ENCODE measurements at places on chromosomes 11 and 22. TPM values are rescaled to one million over a fixed set of nuclear protein-coding genes. Genes with fewer than 3 reads are reported as not detected.

The FXYD2 gene
- not detected for total RNA-seq

The SCN4B gene
- total RNA-seq = not detected

The GDPD4 gene
- total RNA-seq = not detected

The VPREB3 gene
- total RNA-seq = not detected

The PDE2A gene
- total RNA-seq = 2.6 TPM

The F2 gene
- not detected for total RNA-seq

The CRYBB2 gene
- total RNA-seq = not detected

The TMEM86A gene
- total RNA-seq = 1.6 TPM

The C11orf65 gene
- total RNA-seq = 2.7 TPM

DNA sequence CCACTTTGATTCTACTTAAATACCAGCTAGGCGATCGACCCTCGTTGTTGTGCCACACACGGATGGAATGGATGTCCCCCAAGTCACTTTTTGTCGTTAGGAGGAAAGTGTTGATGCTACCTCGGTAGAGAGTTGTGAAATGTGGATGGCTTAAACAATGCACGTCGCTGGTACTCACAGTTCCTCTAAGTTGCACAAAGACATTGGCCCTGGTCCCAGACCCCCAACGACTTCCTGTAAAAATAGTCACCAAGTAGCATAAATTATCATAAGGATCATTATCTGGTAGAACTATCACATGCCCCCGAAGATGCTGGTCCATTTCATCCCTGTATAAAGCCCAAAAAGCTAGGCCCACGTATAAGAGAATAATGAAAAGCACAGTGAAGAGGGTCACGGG lies 3.8 kb downstream of the PKDREJ start:
- no peak overlapping the region for H3K4me3 ChIP-seq
- peaks cover 11% of the 10 kb centered on the region for H3K4me1 ChIP-seq
- no peak for DNase-seq
- no peaks in the 10 kb centered on the region for H3K36me3 ChIP-seq
- no peaks in the 10 kb centered on the region for H3K27me3 ChIP-seq
- no peak overlapping the region for H3K27ac ChIP-seq

- H3K27ac ChIP-seq = peak overlapping the region; percentile 55
- no peak overlapping the region for H3K4me3 ChIP-seq
- H3K36me3 ChIP-seq = no peaks in the 10 kb centered on the region
- H3K27me3 ChIP-seq = no peaks in the 10 kb centered on the region
- peak; percentile 49 for DNase-seq
Measured at GRCh38 chr11:100929377-100929776, 200.2 kb downstream of the PGR start.

- DNase-seq = peak; percentile 3
- H3K4me1 ChIP-seq = no peaks in the 10 kb centered on the region
- H3K4me3 ChIP-seq = no peak overlapping the region
- H3K27me3 ChIP-seq = no peaks in the 10 kb centered on the region
Measured at GRCh38 chr22:17119481-17120202, 1.5 kb downstream of the TMEM121B start.

- no peak overlapping the region for H3K4me3 ChIP-seq
- peaks cover 9% of the 10 kb centered on the region for H3K27me3 ChIP-seq
- H3K36me3 ChIP-seq = no peaks in the 10 kb centered on the region
- H3K4me1 ChIP-seq = peaks cover 11% of the 10 kb centered on the region
- no peak for DNase-seq
Measured at GRCh38 chr11:120185706-120186455, 25.0 kb upstream of the OAF start.

DNA sequence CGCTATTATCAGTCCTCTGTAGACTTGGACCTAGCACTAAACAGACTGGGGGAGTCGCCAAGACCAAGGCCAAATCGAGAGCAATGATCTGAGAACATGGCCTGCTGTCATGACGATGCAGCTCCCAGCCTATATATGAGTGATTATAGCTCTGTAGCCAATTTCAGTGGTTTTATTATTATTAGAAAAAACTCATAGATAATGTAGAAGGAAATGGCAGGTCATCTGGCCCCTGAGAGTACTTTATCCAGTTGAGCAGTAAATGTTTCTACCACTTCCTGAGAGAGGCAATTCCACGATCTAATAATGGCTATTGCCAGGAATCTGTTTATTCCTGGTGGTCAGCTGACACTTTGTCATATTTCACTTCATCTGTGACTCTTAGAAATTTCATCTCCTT lies 666.7 kb downstream of the OPCML start:
- no peak overlapping the region for H3K4me3 ChIP-seq
- no peak for DNase-seq
- no peak overlapping the region for H3K27ac ChIP-seq

- no peak for DNase-seq
- H3K36me3 ChIP-seq = no peaks in the 10 kb centered on the region
- H3K27me3 ChIP-seq = no peaks in the 10 kb centered on the region
- H3K4me1 ChIP-seq = peaks cover 10% of the 10 kb centered on the region
- H3K4me3 ChIP-seq = no peak overlapping the region
- H3K27ac ChIP-seq = no peak overlapping the region
Measured at GRCh38 chr22:38017272-38017920, 33.0 kb upstream of the SOX10 start.

- H3K4me1 ChIP-seq = no peaks in the 10 kb centered on the region
- no peak overlapping the region for H3K4me3 ChIP-seq
- H3K27me3 ChIP-seq = no peaks in the 10 kb centered on the region
- no peak overlapping the region for H3K27ac ChIP-seq
- peaks cover 3% of the 10 kb centered on the region for H3K36me3 ChIP-seq
Measured at GRCh38 chr11:66150140-66150539, 80.1 kb downstream of the PACS1 start.

DNA sequence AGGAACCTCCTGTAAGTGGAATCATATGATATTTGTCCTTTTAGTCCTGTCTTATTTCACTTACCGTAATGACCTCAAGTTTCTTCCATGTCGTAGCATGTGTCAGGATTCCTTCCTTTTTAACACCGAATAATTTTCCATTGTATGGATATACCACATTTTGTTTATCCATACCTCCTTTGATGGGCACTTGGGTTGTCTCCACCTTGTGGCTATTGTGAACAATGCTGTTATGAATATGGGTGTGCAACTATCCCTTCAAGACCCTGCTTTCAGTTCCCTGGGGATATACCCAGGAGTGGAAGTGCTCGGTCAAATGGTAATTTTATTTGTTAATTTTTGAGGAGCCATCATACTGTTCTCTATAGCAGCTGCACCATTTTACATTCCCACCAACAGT lies 244.9 kb upstream of the BLID start:
- no peaks in the 10 kb centered on the region for H3K4me1 ChIP-seq
- H3K36me3 ChIP-seq = no peaks in the 10 kb centered on the region
- no peak overlapping the region for H3K4me3 ChIP-seq
- peaks cover 90% of the 10 kb centered on the region for H3K27me3 ChIP-seq
- H3K27ac ChIP-seq = no peak overlapping the region
- peak; percentile 36 for DNase-seq

- H3K4me3 ChIP-seq = no peak overlapping the region
- no peaks in the 10 kb centered on the region for H3K4me1 ChIP-seq
- no peak overlapping the region for H3K27ac ChIP-seq
- DNase-seq = no peak
Measured at GRCh38 chr11:3224401-3225057, 5.9 kb upstream of the MRGPRG start.

DNA sequence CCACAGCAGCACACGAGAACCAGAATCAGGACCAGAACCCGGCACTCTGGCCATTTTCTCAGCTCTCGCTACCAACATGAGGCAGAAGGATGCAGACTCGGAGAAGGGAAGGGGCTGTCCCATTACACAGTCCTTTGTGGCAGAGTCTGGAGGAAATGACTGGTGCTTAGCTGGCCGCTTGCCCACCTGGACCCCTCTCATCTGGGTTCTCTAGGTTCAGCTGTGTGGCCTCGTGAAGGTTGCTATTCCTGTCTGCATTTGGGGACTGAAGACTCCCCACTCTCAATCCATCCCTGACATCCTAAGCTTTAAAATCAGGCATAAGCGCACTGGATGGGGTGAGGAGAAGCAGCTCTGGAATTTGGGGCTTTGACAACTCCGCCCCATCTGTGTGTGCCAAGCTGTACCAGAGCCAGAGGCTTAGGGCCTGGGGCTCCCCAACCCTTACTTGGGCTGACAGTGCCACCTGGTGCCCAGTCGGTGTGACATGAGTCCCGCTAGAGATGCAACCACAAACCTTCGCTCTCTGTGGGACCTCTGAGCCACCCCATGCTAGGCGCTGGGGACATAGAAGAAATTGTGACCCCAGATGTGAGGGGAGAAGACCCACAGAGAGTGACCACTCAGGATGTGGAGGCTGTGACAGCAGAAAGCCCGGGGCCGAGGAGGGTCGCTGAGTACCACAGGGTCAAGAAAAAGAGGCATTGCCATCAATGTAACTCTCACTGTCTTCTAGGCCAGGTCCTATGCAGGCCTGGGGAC lies 35.8 kb upstream of the FCHSD2 start:
- peaks cover 21% of the 10 kb centered on the region for H3K4me1 ChIP-seq
- DNase-seq = peak; percentile 92
- no peaks in the 10 kb centered on the region for H3K27me3 ChIP-seq
- no peak overlapping the region for H3K27ac ChIP-seq
- no peak overlapping the region for H3K4me3 ChIP-seq

GRCh38 chr11:12455938-12456337 lies 78.6 kb downstream of the PARVA start:
- peaks cover 9% of the 10 kb centered on the region for H3K4me1 ChIP-seq
- no peak overlapping the region for H3K4me3 ChIP-seq
- no peaks in the 10 kb centered on the region for H3K27me3 ChIP-seq
- DNase-seq = no peak
- no peak overlapping the region for H3K27ac ChIP-seq

DNA sequence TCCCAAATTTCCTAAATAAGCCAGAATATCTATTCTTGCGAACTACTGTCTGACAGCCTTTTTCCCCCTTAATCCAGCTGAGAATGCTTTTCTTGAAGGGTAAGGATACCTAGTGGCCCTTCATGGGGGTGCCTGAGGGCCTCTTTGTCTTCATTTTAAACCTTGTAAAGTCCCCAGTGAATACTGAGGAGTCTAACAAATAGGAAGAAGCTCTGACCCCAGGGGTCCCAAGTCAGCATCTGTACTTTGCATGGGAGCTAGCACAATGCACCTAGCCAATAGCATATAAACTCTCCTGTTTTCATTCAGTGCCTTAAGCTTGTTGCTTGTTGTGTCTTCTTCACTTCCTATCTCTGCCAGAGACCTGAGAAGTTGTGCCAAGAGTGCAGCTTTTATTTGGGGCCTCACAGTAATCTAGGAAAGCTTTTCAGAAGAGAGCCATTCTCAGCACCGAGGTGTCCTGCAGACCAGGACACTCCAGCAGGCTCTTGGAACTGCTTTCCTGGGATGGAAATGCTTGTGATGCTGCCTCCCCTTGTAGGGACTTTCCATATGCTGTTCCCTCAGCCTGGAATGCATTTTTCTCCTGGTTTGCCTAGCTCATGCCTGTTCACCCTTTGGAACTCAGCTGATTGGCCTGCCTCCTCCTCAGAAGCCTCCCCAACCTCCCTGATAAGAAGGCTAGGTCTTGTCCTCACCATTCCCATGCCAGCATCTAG lies 37.2 kb downstream of the BMAL1 start:
- H3K4me1 ChIP-seq = peaks cover 12% of the 10 kb centered on the region
- no peaks in the 10 kb centered on the region for H3K27me3 ChIP-seq
- no peak overlapping the region for H3K4me3 ChIP-seq
- H3K36me3 ChIP-seq = no peaks in the 10 kb centered on the region

DNA sequence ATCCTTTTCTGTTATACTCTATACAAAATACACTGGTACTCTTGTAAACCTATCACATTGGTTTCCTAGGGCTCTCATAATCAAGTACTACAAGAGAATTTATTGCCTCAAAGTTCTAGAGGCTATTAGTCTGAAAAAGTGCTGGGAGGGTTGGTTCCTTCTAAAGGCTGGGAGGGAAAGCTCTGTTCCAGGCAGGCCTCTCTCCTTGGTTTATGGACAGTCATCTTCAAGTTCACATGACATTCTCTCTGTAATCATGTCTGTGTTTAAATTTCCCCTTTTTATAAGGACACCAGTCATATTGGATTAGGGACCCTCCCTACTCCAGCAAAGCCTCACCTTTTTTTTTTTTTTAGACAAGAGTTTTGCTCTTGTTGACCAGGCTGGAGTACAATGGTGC lies 9.1 kb downstream of the SLC36A4 start:
- no peaks in the 10 kb centered on the region for H3K4me1 ChIP-seq
- DNase-seq = no peak
- no peak overlapping the region for H3K27ac ChIP-seq
- no peak overlapping the region for H3K4me3 ChIP-seq
- 0 out of 2 replicates have a peak, but pooled peaks cover 11% of the 10 kb centered on the region for H3K36me3 ChIP-seq

DNA sequence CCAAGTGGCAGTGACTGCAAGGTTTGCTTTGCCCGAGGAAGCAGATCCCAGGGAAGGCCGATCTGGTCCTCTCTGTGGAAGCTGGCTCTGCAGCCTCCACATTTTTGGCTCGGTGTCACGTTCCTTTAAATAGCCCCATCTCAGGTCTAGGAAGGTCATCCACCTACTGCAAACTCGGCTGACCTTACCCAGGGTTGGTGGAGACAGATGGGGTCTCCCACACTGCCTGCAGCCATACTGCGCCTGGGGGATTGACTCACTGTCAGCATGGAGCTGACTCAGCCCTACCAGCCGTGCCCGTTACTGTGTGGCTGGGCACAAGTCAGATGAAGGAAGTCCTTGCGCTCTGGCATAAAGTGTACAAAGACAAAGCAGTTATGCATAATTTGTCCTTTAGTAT lies 16.9 kb downstream of the CDPF1 start:
- no peak overlapping the region for H3K27ac ChIP-seq
- peak; percentile 54 for DNase-seq
- peaks cover 6% of the 10 kb centered on the region for H3K4me1 ChIP-seq
- H3K36me3 ChIP-seq = no peaks in the 10 kb centered on the region
- no peak overlapping the region for H3K4me3 ChIP-seq

DNA sequence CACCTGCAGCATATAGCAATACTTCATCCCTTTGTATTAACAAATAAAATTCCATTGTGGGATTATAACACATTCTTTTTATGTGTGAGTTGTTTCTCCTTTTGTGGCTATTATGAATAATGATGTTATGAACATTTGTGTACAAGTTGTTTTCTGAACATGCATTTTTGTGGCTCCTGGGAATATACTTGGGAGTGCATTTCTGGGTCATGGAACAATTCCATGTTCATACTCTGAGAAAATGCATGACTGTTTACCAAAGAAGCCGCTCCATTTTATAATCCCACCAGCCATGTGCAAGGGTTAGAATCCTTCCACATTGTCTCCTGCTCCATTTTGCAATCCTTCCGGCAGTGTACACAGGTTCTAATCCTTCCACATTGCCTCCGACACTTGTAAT lies 713.8 kb downstream of the TBC1D22A start:
- peaks cover 20% of the 10 kb centered on the region for H3K27me3 ChIP-seq
- H3K4me3 ChIP-seq = no peak overlapping the region

Data from PC-3 (cell line).